ENCODE measurements at places on chromosomes 13 and 19.

- DNase-seq = no peak
These were observed 105.5 kb downstream of the POU4F1 start for GRCh38 chr13:78497702-78498355.

DNA sequence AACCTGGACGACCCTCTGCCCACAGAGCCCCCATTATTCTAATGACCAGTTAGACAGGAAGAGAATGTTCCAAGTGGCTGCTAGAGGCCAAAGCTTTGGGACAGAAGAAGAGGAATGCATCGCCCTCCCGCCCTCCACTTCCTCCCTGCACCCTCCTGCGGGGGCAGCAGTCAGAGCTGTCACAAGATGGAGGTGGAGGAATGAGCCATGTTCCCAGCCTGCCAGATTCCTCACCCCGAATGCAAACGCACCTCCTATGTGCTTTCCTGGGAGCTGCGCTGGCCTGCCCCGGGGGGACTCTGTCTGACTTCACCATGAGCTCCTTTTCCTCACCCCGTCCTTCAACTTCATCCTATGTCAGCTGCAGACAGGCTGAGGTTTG lies 1.7 kb downstream of the YJEFN3 start:
- DNase-seq = no peak

GRCh38 chr13:23952796-23953195 lies 55.5 kb upstream of the C1QTNF9B start:
- DNase-seq = no peak

GRCh38 chr19:33382982-33383381 lies 9.5 kb downstream of the CEBPG start:
- no peak for DNase-seq

GRCh38 chr13:36910545-36910944 lies 9.5 kb downstream of the SMAD9 start:
- no peak for DNase-seq

GRCh38 chr13:42899266-42899665 lies 92.8 kb downstream of the EPSTI1 start:
- no peak for DNase-seq

DNA sequence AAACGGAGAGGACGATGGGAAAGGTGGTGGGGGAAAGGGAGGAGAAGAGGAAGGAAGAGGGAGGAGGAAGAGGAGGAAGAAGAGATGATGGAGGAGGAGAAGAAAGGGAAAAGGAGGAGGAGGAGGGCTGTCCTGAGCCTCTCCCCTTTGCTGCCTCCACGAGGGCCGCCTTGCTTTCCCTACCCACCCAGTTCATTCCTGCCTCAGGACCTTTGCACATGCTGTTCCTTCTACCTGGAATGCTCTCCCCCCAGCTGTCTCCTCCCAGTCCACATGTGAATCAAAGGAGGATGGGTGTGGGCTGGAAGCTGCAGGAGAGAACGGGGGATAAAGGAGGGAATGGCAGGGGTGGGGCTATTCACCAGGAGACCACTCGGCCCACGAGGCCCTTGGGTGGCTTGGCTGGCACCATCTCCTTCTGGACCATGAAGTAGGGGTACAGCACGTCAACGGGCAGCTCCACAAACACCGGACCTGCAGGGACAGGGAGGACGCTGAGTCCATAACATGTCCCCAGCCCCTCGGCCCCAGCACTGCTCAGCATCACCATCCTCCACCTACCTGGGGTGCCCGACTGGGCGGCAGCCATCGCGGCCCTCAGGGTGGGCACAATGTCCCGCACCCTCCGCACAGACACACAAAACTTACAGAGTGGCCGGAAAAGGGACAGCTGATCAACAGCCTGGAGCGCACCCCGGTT lies 15.3 kb downstream of the SYDE1 start:
- DNase-seq = no peak

DNA sequence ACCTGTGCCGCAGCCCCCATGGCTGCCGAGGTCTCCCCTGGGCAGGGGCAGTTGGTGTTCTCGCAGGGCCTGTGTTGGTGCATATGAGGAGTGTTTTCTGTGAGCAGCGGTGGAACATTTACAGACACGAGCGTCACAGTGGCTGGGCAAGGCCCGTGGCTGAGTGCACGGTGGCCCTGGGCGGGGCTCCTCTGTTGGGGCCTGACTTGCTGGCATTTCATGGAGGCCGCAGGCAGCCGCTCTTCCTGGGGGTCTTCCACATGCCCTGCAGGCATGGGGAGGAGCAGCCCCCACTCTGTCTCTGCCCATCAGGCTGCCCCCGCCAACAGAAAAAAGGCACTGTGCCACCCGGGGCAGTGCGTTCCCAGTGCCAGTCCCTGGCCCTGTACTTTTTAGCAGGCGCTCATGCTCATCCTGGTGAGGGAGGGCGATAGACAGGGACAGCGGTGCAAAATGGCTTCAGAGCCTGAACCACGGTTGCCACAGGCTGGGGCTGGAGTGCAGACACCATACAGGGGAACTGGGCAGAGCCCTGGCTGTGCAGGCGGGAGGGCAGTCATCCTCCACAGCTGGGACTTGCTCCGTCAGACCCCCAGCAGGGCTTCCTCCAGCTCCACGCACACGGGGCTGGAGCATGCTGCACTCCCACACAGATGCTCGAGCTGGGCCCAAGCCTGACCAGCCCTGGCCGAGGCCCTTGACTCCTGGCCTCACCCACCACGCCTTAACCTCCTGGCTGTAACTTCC lies 23.5 kb downstream of the TFDP1 start:
- no peak for DNase-seq

DNA sequence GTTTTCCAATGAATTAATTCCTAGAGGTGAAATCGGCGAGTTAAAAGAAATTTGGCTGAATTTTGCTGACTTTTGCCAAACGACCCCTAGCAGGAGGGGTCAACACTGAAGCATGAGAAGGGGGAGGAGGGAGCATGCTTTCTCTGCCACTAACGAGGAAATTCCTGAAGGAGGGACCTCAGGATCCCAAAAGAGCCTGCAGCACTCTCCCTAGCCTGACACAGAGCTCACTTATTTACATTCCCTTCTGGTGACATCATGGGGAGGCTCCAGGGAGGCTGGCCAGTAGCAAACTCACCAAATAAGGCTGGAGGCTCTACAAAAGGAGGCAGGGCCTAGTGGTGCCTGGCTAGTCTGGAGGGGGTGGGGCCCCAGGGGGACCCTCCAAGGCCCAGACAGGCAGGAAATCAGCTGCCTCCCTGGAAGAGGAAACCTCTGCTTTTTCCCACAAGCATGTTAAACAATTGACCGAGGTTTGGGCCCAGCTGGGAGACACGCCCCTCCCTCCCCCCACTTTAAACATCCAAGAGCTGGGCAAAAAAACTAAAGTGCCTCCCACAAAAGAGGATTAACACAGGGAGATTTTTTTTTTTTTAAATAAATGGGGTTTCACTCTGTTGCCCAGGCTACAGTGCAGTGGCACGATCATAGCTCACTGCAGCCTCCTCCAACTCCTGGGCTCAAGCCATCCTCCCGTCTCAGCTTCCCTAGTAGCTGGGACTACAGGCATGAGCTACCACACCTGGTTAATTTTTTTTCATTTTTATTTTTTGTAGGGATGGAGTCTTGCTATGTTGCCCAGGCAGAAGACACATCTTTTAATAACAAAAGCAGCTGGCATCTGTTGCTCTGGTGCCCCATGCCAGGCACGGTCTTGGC lies 2.1 kb downstream of the DAPK3 start:
- peak; percentile 99 for DNase-seq

DNA sequence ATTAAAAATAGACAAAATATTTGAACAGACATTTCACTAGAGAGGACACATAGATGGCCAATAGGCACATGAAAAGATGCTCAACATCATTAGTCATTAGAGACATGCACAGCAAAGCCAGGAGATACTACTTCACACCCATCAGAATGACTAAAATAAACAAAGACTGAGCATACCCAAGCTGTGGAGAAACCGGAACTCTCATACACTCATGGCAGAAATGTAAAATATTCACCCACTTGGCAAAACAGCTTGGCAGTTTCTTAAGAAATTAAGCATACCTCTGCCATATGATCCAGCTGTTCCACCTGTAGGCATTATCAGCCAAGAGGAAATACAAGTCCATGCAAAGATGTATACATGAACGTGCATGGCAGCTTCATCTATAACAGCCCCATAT lies 213.4 kb downstream of the TSHZ3 start:
- DNase-seq = no peak

GRCh38 chr13:68895696-68896095 lies 1211.9 kb upstream of the ATXN8OS start:
- no peak for DNase-seq

DNA sequence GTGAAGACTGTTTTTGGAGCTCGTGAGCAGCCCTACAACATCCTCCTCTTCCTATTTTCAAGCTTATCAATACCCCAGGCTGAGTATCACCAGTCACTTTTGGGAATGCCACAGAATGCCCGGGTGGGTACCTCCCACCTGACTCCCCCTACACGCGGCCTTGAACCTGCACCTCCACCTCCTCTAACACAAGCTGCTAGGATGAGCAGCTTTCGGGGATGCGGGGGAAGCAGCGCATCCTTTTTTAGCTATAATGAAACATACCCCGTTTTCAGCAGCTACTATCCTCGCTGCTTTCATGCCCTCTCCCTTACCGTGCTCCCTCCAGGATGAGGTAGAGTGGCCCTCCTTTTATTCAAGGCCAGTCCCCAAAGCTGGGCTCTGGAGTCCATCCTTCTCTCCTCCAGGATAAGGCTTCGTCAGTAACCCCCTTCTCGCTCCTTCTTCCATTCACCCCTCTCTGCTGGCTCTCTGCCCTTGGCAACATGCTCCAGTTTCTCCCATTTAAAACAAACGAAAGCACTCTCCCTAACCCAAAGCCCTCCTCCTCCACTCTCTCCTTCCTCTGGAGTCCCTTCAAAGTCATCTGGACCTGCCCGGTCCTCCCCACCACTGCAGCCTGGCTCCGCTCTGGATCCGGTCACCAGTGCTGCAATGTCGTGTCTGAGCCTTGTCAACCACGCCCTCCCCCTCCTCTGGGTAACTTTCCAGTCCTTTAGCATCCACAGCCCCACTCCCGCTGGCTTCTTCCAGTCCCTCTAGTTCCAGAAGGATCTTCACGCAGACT lies 55.3 kb downstream of the STK24 start:
- no peak for DNase-seq

GRCh38 chr19:1266916-1267476 lies 2.1 kb upstream of the CIRBP start:
- DNase-seq = peak; percentile 67

GRCh38 chr19:18225702-18226468 lies at the start of gene PDE4C:
Gene PDE4C (minus strand): TSS chr19:18226438. CDS start chr19:18226415, 23 bp downstream.
- DNase-seq = no peak

- DNase-seq = peak; percentile 90
These were observed 193.9 kb upstream of the RNF113B start for GRCh38 chr13:98370806-98371515.

DNA sequence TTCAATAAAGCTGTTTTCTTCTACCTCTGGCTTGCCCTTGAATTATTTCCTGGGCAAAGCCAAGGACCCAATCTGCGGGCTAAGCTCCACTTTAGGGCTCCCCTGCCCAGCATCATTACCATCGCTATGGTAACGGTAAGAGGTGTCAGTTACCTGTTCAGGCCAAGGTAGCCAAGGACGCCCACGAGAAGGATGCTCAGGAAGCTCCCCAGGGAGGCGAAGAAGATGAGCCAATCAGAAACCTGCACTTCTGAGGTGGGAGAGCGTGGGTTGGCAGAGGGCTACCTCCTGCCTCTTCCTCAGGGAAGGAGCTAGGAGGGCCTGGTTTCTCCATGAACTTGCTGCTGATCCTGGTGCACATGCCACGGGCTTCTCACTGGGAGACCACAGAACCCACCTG lies 24.7 kb downstream of the IL12RB1 start:
- no peak for DNase-seq

DNA sequence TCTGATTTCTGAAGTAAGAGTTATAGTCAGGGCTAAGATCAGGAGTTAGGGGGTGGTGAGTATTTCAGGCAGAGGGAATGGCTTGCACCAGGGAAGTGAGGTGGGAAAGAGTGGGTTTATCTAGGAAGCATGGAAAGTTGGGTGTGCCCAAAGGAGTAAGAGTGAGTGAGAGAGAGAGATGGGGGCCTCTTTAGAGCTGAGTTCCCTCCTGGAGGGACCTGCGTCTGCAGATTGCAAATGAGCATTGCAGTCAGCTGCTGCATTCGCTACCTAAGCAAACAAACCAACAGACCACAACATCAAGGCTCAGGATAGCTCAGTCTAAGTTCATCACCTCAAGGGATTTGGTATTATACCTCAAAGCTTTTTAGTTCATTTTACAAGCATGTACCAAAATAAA lies 405.8 kb downstream of the FGF9 start:
- no peak for DNase-seq

- DNase-seq = no peak
These were observed 13.6 kb downstream of the GRTP1 start for GRCh38 chr13:113350065-113350937.

GRCh38 chr13:109160887-109161669 lies 531.7 kb downstream of the MYO16 start:
- DNase-seq = no peak

DNA sequence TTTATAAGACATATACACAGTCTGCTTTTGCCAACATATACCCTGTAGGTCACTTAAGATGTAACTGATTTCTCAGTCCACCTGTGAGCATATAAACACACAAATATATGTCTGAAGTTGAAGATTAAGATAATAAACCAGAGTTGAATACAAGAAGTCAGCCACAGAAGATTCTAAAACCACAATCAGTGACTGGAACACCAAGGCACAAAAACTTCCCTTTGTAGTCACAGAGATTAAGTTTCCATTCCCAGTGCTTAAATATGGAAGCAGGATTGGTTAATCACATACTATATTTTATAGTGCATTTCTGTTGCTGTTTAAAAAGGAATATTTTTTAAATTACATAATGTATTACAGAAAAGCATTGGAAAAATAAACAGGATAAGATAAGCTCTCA lies 39.9 kb downstream of the MTMR6 start:
- peak; percentile 9 for DNase-seq

DNA sequence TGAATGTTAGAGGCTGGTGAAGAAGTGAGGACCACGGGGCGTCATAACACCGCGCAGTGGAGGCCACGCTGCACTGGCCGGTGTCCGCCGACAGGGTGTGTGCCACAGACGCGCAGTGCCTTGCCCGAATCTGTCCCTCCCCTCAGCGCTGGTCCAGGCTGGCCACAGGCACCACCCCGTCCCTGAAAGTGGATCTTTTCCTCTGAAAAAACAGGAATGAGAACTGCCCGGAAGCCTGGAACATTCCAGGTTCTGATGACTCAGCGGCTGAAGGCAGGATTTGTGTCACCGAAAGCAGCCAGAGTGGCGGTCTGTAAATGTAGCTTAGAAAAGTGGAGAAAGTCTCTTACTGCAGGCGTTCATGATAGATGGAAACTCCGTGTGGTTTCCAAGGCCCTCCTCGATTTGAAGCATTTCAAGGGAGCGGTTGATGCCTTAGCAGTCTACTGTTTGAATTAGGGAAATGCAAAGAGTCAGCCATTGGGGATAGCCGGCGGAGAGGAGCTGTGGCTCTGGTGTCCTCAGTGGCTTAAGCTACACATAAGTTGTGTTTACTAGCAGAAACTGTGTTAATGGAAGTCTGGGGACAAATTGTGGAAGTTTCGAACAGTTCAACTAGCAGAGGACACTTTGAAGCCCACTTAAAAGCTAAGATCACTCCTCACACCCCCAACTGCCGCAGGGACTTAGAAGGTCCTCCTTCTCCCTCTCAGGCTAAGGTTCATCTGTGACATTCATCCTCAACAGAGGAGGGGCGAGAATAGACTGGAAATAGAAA lies 70.8 kb downstream of the NUFIP1 start:
- DNase-seq = peak; percentile 95

GRCh38 chr19:52691737-52692136 lies 43.1 kb downstream of the ZNF611 start:
- DNase-seq = no peak

- DNase-seq = no peak
These were observed 267.3 kb downstream of the FGF9 start for GRCh38 chr13:21938168-21938567.

Measured in myocyte (in vitro differentiated cells).